ENCODE measurements at places on chromosomes 3 and 15.

DNA sequence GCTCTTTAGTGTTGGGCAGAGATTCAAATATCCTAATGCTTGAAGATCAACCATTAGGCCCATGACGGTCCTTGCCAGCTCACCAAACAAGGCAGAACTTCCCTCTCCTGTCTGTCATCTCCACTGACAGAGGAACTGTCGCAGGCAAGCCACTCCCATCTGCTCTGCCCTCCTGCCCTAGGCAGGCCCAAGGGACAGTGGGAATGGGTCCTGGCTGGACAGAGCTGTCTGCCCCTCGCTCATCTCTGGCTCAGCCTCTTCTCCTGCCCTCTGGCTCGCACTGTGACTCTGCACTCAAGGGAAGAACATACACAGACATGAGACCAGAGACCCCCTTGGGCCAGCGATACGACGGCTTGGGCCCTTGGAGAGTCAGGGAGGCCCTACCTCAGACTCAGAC, 7.6 kb upstream of the MUSTN1 start:
- no peak for DNase-seq

DNA sequence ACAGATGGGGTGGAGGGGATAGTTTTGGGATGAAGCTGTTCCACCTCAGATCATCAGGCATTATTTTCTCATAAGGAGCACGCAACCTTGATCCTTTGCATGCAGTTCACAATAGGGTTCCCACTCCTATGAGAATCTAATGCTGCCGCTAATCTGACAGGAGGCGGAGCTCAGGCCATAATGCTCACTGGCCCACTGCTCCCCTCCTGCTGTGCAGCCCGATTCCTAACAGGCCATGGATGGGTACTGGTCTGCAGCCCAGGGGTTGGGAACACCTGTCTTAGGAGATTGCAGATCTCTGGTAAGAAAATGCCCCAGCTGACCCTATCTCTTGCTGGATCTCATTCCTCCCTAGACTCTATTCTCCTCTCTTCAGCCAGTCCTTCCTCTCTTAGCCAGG, 6.8 kb downstream of the CSTA start:
- DNase-seq: no peak

DNA sequence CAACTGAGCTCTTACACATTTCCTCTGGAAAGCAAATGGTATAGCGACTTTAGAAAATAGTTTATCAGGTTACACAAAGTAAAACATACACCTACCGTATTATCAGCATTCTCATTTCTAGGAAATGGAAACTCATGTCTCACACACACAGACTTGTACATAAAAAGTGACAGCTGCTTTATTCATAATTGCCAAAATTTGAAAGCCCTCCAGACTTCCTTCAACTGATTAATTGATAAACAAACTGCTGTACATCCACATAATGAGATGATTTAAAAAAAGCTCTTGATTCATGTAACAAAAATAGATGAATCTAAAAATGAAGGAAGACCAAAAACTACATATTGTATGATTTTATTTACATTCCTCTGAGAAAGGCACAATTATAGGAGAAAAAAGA, 425.5 kb downstream of the GABRG3 start:
- DNase-seq: no peak

- DNase-seq: no peak
These were observed 48.9 kb downstream of the CD200R1 start for GRCh38 chr3:112925969-112926368.

DNA sequence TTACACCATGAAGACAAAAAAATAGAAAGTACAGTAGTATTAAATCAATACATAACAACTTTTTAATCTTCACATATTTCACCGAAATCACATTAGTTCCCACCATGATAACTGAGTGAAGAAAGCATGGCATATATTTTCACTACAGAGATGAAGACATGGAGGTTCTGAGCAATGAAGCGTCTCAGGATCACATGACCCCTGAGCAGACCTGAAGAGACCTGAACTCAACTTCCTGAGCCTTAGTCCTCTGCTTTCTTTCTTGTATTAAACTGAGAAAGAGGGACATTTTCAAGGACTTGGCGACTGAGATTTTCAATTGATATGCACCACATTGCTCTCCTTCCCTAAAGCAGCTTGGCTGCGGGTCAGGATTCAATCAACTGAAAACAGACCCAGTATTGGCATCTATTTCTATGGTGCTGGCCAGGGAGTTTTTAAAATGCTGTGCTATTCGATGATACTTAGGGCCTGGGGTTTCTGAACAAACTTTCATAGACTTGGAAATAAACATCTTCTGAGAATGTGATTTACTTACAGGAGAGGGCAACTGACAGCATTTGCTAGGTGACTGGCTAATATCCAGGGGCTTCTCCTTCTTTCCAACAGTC, 165.1 kb downstream of the LSAMP start:
- no peak for DNase-seq

DNA sequence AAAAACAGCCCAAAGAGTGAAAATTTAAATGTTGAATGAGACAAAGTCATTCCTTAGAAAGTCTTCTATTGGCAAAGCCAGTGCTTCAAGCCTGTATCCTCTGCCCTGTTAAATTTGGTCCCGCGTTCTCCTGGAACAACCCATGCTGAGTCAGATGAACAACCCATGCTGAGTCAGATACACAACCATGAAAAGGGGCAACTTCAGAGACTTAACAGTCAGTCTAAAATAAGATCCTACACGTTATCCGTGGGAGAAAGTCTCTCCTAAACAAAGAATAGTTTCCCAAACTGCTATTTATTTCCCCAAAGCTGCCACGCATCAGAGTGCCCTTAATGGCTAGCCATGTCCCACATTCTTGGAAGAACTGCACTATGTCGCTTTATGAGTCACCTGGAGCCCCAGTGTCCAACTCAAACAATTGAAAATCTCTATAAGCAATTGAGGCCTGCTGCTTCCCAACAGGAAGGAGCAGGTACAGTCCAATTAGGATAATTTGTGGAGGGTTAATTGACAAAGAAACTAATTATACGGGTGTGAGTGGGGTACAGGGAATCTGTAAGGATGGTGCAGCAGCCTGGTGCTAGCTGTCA, 66.1 kb downstream of the WHAMM start:
- no peak for DNase-seq

DNA sequence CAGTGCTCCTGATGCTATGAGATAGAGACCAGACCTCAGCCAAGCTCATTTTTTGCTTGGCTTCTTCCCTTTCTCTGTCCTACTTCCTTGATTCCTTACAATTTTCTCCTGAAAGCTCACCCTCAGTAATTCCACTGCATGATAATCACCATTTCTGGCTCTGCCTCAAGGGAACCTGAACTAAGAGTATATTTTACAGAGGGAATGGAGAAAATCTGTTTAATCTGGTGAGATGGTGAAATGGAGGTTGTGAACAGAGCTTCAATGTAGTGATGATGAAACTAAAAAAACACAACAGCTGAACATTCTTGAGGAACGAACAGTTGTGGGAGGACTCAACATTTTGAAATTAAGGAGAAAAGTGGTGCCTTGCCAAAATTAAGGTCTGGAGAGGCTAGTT, 16.3 kb downstream of the HHLA2 start:
- no peak for DNase-seq

DNA sequence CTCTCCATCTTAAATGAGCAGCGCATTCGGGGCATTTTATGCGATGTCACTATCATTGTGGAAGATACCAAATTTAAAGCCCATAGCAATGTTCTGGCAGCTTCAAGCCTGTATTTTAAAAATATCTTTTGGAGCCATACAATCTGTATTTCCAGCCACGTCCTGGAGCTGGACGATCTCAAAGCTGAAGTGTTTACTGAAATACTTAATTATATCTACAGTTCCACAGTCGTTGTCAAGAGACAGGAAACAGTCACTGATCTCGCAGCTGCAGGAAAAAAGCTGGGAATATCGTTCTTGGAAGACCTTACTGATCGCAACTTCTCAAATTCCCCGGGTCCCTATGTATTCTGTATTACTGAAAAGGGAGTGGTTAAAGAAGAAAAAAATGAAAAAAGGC, 44.4 kb upstream of the RASA2 start:
- DNase-seq: no peak

DNA sequence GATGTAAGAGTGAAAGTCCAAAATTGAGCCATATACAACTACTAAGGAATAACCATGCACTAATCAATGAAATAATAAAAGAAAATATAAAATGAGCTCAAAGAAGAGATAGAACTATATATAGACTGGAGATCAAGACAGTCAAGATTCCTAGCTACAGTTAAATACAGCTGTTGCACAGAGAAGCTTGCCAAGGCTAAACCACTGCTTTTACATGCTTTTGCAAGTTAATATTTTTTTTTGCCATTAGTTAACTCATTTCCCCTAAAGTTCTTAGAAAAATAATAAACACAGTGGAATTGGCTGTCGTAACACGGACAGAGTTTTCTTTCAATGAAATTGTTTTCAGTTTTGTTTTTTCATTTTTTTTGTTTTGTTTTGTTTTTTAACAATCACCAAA, 123.0 kb downstream of the VGLL3 start:
- DNase-seq: no peak

DNA sequence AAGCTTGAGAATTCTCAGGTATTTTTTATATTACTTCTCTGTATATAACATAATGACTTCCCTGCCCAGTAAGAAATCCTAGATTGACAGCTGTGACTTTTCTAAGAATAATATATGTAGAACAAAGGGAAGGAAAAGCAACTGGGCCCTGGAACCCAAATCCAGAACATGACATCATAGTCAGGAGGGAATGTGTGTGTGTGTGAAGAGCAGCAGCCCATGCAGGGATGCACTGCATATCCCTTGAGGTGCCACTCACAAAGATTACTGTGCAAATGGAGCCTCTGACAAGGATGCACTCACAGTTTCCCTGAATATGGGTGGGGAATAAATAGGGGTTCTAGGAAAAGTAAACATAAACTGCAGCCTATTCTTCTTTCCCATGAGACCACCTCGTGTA, 279.5 kb downstream of the NEK10 start:
- DNase-seq: no peak

DNA sequence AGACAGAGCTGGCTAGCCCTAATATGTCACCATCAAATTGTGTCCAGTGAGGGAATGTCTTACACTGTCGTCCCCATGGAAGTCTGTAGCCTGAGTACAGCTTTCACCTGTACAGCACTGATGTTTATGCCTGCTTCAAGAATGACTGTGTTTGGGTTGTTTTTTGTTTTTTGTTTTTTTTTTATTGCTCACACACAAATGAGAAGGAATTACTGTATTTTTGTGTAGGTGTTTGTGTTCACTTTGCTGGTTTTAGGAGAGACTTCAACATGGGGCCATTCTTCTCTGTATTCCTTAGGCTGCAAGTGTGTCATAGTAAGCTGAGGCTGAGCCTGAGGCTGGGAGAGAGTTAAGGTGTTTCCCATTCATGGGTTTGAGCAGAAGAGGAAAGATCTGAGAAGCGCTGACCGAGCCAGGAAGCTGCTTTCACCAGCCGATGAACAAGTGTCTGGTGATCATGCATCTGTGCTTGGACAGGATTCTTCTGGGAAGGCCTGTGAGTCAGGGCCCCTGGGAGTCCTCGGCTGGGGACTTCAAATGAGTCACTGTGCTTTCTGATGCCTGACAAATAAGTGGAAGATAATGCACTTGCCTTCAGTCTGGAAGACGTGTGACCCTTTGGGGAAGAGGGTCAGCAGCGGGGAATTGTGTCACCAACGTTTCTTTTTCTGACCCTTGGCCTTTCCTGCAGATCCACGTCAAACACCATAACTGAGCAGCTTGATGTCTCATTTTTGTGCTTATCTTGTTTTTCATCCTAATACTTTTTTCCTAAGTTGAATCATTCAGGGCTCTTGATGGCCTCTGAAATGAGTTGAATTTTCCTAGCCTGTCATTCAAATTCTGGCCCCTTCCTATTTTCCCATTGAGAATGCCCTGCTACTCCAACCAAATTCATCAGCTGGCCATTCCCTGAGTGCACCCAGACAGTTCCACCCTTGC, 36.7 kb upstream of the ZBTB38 start:
- DNase-seq: no peak

DNA sequence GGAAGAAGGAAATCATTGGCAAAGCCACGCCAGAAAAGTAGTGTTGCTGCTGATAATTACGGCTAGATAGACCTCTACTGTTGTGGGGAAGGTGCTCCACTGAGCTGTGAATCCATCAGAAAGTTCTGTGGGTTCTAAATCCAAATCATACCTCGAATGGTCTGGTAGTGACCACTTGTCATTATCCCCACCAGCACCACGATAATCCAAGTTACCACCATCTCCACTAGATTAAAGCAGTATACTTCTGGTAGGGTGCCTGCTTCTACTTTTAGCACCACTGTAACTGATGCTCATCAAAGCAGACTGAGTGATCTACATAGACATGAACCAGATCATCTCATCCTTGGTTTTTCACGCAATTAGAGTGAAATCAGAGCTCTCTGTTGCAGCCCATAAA, 185.5 kb downstream of the FMN1 start:
- no peak for DNase-seq

GRCh38 chr3:72591522-72592421, 256.5 kb downstream of the SHQ1 start:
- DNase-seq: no peak

GRCh38 chr3:157428853-157429252, 7.8 kb upstream of the PTX3 start:
- DNase-seq: no peak

DNA sequence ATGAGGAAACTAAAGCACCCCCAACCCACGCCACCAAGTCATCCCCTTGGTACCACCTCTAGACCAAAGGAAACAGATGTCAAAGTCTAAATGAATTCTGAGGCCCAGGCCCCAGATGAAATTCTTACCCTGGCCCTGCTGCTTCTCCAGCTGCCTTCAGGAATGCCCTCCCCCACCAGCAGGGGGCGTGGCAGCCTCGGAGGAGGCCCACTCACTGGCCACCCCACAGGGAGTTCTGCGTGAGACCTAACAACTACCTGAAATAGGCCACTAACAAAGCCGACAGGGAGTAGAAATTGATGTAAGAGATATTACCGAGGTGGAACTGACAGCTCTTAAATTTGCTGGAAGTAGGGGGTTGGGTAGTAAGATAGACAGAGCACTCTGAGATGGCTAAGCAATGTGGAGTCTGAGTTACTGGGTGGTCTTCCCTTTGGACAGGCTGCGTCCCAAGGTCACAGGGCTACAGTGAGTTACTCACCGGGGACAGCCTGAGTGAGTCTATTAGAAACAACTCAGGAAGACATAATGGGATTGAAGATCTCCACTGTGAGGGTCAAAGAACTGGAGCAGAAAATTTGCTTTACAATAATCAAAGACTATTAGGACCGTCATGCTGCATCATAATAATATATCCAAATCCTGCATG, 240.7 kb downstream of the SHOX2 start:
- no peak for DNase-seq

- no peak for DNase-seq
These were observed 30.7 kb upstream of the DUSP7 start for GRCh38 chr3:52086976-52087663.

DNA sequence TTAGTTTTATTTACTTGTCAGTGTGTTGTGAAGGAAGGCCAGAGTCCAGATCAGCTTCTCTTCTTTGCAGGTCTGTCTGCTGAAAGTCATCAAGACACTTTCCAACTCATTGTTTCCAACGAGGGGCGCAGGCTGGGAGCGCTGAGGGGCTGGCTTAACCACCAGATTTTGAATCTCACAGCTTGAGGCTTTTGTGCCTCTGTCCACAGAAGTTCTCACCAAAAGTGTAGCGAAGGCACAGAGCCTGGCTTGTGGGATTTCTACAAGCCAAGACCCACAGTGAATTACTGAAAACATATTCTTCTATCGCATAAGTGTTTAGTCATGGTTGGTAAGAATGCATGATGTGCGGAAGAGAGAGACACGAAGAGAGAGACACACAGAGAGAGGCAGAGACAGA, 35.2 kb downstream of the BHLHE40 start:
- no peak for DNase-seq

All from activated gamma-delta T cell treated with anti-CD3 and anti-CD28 coated beads, Interleukin-2, amount 50 U/mL, for 16 hours (primary cell).